ENCODE measurements at places on chromosomes 5 and 9. TPM values are rescaled to one million over a fixed set of nuclear protein-coding genes. Genes with fewer than 3 reads are reported as not detected.

DNA sequence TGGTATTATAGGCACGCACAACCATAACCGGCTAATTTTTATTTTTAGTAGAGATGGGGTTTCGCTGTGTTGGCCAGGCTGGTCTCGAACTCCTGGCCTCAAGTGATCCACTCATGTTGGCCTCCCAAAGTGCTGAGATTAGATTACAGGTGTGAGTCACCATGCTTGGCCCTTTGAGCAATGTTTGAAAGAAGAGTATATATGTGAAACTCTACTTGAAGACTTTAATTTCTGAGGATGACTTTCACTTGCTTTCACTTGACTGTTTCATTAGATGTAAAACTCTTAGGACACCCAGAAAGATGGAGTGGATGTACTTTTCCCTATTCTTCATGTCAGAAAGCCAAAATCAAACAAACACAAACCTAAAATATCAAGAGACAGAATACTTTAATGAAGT, 43.8 kb upstream of the GAS1 start:
- no peak for DNase-seq

The PRUNE2 gene
- 0.41 TPM for total RNA-seq

GRCh38 chr5:66642538-66642937, 46.3 kb downstream of the MAST4 start:
- no peak for DNase-seq

The MOB3B gene
- 1.9 TPM for total RNA-seq

DNA sequence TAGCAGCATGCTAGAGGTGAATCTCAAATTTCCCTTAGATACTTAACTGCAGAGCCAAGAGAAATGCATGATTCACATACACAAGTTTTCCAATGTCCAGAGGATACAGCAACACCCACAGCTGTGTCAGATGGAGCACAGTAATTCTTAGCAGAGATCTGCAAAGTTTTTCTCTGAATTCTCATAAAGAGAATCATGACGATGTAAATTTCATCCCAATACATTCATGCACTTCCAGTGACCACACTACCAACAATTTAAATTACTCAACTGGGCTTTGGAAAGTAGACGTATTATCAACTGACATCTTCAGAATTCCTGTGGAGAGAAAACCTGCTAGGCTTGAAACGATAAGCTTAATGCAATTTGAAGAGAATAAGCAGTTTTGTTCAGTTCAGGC, 378.8 kb upstream of the TLE4 start:
- no peak for DNase-seq

- no peak for DNase-seq
Measured at GRCh38 chr5:21654556-21654955, 1198.6 kb downstream of the CDH12 start.

The SGCD gene
- total RNA-seq, result 0.29 TPM

The PCDHGA11 gene
- 7.4 TPM for total RNA-seq
